ENCODE measurements at places on chromosomes 5 and 9.

DNA sequence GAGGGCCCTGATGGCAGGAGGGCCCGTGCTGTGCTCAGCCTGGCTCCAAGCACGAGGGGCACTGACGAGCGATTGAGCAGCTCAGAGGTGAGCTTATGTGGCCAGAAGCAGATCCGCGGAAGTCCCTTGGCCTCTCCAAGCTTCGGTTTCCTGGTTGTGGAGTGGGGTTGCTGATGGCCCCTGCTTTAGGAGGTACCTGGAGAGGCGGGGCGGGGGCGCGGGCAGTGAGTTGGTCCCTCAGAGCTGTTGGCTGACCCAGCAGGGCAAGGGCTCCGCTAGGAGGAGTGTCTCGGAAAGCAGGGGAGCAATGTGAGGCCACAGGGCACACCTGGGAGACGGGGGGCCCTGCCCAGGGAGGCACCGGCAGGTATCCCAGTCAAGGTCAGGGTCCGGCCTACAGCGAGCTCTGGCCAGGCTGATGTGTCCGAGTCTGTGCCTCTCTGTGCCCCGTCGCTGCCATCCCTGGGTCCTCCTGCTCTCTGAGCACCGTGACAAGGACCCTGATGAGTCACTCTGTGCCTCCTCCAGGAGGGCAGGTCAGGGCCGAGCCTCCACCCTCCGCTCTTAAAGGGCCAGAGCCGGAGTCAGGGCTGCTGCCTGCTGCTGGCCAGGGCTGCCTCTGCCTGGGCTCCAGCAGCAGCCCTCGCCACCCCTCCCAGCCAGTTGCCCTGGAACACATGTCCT, 14.8 kb downstream of the NCS1 start:
- DNase-seq, result no peak

GRCh38 chr5:72702881-72703434, 113.5 kb upstream of the TNPO1 start:
- DNase-seq, result no peak

DNA sequence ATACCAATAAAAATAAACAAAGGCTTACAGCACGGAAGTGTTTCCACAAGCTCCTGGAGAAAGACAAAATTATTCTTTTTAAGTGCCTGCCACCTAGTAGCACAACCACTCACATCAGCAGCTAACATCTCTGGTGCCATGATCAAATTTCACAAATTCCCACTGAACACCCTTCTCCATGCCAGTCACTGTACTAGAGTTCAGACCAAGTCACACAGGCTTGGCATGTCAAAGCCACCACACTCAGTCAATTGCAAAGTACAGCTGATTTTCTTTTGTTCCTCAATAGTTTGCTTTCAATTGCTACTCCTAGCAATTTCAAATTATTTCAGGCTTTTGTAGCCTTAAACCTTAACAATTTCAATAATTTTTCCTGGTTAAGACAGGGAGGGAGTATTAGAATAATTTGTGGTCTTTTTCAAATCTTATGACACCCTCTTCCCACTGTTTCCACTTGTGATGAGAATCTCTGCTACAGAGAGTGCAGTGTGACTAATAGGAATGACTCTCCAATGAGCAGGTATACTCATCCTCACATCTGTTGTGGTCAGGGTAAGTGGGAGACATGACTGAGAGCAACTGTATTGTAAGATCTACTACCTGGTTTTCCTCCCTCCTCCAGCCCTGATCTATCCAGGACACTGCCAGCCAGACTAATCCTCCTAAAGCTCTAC, 46.2 kb downstream of the RNF145 start:
- DNase-seq, result peak; percentile 70

DNA sequence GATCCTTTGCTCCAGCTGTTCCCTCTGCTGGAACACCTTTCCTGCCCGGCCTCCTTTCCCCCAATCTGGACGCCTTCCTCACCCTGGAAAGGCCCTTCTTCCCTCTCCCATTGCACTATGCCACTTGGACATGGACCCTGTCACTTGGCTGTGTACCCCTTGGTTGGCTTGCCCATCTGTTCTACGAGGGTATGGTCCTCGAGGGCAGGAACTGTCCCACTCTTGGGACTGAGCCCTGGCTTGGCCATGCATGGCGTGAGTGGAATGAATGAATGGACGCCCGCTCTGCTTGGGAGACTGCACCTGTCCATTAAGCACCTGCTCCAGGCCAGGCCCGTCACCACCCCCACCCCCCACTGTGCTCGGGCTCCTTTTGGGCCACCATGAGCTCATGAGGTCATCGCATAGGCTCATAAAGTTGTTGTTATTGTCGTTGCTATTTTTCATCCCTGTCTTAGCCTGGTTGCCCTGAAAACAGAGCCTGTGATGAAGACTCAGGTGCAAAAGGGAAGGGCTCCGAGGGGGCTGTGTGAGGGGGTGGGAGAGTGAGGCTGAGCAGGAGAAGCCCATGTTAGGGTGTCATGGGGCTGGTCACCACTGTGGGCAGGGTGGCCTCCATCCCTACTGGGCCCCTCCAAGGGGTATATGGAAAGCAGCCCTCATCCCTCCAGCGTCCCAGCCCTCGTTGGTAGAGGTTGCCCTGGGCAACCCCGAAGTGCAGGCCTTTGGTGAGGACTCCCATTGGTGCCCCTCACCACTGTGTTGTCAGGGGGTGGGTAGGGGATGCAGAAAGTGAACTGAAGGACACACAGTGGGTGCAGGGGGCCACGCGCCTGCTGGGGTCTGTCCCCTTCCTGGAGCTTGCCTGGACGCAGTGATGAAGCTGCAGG, 57.2 kb upstream of the IER5L start:
- DNase-seq, result no peak

DNA sequence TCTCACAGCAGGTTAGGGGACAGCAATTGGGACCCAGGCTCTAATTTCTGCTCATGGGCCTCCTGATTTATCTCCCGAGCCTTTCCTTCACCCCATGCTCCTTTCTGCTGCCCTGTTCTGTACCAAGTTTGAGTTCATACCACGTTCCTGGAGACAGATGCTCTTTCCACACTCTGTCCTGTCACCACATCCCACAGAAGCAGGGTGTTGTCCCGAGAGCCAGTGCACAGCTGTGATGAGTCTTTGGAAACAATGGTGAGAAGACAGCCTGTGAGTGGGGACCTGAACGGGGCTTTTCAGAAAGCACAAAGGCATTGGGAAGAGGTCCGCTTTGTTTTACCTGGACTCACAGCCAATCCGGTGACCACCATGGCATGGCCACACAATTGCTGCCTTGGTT, 17.4 kb downstream of the WDR31 start:
- DNase-seq, result no peak

DNA sequence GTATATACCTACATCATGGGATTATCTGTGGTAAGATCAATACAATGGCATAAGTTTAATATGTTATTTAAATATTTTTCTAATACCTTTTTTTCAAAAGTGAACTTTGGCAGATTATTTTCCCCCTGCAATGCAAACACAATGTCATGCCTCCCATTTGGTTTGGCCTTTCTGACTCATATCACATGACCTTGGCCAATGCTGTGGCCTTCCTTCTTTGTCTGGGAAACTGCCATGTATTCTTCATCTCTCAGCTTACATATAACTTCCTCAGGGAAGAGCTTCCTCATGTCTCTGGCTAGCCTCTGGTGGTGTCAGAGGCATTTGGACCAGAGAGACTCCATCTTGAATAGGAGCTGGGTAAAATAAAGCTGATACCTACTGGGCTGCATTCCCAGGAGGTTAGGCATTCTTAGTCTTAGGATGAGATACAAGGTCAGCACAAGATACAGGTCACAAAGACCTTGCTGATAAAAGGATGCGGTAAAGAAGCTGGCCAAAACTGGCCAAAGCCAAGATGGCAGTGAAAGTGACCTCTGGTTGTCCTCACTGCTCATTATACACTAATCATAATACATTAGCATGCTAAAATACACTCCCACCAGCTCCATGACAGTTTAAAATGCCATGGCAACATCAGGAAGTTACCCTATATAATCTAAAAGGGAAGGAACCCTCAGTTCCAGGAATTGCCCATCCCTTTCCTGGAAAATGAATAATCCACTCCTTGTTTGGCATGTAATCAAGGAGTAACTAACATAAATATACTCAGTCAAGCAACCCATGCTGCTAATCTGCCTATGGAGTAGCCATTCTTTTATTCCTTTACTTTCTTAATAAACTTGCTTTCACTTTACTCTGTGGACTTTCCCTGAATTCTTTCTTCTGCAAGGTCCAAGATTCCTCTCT, 76.0 kb downstream of the C9orf153 start:
- DNase-seq, result no peak

DNA sequence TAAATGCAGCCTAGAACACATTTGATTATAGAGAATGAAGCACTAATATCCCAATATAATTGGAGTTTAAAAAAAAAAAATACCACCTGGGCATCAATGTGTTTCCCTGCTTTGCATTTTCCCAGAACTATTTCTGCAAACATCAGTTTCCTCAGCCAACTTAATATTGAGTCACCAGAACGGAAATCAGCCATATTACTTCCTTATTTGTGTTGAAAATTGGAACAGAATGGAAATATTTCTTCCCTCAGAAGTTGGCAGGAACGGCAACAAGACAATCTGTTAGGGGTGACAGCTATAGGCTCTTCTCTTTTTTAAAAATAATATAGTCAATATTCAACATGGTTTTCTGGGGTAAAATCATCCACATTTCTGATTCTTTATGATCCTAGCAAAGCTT, 4.0 kb downstream of the MFAP3 start:
- no peak for DNase-seq

GRCh38 chr5:93850311-93850710, 108.9 kb upstream of the POU5F2 start:
- DNase-seq, result no peak

- no peak for DNase-seq
These were observed 6.1 kb upstream of the RASGEF1C start for GRCh38 chr5:180214870-180215770.

DNA sequence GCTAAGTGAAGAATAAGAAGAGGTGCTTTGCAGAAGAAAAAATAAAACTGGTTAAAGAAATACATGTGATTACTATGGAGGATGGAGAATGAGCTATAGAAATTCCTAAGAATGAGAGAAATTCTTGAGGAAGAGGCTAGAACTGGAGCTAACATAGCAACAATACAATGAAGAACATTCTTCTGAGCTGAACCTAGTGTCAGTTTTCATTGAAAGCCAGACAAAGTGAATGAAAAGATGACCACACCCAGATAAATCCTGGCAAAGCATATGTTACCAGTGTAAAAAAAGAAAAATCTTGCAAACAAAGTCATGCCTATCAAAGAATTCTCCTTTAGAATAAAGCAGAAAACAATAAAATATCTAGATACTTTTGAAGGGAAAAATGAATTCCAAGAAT, 39.6 kb downstream of the SGCD start:
- no peak for DNase-seq

DNA sequence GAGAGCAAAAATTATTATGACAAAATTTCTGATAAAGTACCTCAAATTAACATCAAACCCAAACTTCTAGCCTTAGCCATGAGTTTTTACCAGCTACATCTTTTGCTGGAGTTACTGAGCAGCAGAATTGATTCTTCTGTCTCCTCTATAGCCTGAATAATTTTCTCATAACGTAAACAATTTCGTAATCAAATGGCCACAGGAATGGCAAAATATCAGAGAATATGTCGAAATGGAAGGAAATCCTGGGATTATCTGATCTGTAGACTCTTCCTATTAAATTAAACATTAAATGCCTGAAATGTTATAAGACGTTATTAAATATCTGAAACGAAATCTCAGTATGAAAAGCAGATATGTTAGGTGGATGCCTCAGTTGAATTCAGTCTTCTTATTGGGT, 41.1 kb downstream of the LURAP1L start:
- no peak for DNase-seq

GRCh38 chr5:119363936-119364335, 8.1 kb downstream of the TNFAIP8 start:
- no peak for DNase-seq

GRCh38 chr5:68325065-68325580, 109.6 kb downstream of the PIK3R1 start:
- DNase-seq, result no peak

DNA sequence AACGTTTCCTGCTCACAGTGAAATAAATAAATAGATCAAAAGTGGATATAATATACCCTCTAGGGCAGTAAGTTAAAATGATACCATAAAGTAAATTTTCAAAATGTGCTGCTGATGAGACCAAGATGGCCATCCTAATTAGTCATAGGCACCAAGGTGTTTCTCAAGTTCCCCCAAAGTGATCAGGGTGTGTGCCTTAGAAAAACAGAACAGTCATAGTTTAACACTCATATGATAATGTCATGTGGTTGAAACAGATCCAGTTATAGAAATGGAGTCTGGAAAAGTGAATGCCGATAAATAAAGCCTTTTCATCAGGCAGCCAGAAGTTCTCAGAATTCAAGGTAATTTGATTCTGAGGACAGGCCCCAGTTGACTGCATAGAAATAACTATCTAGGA, 161.5 kb upstream of the CDKN2B start:
- no peak for DNase-seq

GRCh38 chr5:149166128-149166527, 24.8 kb downstream of the ABLIM3 start:
- DNase-seq, result no peak

Measured in epithelial cell of proximal tubule (primary cell).